CD8-positive, alpha-beta T cell (primary cell): ENCODE measurements at places on chromosomes 7 and 10.

- no peak for DNase-seq
These were observed 19.6 kb upstream of the MGMT start for GRCh38 chr10:129447486-129447885.

DNA sequence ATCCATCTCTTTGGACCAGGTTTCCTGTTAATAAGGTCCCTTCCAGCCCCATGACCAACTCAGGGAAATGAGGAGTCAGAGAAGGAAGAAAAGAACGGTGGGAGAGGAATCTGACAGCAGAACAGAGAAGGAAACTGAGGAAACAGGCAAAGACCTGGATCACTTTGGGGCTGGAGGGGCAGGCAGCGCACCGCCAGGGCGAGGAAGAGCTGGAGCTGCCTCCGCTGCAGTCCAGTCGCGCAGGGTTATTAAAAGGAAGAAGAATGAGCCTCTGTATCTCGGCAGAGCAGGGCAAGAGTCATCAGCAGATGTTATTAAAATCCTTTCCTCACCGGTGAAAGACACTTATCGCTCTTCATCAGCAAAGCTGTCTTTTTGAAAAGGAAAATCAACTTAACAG is 37.7 kb upstream of the R3HCC1L start:
- DNase-seq: no peak

- no peak for DNase-seq
These were observed 18.2 kb downstream of the MYOF start for GRCh38 chr10:93463723-93464476.

DNA sequence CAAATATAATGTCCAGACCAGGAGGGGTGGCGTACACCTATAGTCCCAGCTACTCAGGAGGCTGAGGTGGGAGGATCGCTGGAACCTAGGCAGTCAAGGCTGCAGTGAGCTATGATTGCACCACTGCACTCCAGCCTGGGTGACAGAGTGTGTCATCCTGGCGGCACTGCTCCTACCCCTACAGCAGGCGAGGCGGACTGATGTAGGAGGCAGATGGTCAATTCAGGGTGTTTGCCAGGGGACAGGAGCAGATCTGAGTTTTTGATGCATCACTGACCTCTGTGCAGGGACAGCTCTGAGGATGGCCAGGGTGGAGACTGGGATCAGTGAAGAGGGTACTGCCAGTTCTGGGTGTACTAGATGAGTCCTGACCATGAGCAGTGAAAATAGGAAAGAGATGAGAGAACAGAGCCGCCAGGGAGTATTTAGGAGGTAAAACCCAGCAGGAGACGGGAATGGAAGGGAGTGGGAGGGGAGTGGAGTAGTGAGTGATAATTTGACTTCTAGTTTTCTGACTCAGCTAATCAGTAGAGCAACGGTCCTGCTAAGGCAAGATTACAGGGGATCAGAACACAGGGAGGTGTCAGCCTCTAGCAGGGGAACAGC is 75.3 kb downstream of the HIP1 start:
- no peak for DNase-seq

GRCh38 chr7:150388709-150389531 is 9.8 kb downstream of the ZNF775 start:
- DNase-seq: no peak

DNA sequence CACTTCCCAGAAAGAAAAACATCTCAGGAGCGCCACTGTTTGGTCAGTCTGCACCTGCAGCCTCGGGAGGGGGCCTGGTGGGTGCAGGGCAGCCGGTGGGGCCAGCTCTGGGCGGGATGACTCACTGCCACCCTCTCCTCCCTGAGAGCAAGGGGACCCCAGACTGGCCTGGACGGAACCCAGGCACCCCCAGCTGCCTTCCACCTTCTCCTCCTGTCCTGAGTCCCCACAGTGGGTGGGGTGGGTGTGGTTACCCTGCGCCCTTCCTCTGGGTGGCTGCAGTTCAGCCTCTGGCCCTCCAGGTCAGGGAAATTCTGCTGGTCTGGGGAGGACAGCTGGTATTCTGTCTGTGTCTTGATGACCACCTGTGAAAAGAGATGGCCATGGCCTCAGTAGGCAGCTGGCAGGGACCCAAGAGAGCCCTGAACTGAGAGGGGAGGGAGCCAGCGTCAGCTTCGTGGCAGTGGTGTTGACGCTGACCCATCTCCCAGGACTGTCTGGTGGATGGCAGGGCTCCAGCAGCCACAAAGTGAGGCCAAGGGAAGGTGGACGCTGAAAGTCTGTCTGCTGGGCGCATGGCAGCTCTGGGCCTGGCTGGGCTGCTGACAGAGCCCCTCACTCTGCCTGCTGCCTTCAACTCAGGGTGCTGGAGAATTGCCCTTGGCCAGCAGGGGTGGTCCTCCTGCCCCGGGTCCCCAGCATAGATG is 8.9 kb downstream of the CALY start:
- no peak for DNase-seq

GRCh38 chr7:16171928-16172327 is 249.4 kb downstream of the CRPPA start:
- no peak for DNase-seq

DNA sequence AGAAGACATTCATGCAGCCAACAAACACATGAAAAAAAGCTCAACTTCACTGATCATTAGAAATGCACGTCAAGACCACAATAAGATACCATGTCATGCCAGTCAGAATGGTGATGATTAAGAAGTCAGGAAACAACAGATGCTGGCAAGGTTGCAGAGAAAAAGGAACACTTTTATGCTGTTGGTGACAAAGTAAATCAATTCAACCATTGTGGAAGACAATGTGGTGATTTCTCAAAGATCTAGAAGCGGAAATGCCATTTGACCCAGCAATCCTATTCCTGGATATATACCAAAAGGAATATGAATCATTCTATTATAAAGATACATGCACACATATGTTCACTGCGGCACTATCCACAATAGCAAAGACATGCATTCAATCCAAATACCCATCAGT is 77.6 kb downstream of the C10orf90 start:
- no peak for DNase-seq

- no peak for DNase-seq
These were observed 164.4 kb downstream of the ZNF365 start for GRCh38 chr10:62538606-62539005.
